ENCODE measurements at places on chromosomes 1 and 21.

DNA sequence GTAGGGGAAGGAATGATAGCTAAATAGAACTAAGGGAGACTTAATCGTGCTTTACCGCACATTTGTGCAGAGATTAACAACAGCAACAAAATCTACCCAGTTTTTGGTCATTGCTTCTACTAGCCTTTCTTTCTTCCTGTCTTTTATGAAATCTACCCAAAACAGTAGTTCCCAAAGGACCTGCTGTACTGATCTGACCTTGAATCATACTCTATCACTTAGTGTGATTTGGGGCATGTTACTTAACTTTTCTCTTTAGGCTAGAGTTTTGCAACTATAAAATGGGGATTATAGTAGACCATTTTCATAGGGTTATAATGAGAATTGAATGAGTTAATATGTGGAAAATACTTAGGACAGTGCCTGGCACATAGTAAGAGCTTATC is 30.5 kb upstream of the MACF1 start:
- no peak for DNase-seq

DNA sequence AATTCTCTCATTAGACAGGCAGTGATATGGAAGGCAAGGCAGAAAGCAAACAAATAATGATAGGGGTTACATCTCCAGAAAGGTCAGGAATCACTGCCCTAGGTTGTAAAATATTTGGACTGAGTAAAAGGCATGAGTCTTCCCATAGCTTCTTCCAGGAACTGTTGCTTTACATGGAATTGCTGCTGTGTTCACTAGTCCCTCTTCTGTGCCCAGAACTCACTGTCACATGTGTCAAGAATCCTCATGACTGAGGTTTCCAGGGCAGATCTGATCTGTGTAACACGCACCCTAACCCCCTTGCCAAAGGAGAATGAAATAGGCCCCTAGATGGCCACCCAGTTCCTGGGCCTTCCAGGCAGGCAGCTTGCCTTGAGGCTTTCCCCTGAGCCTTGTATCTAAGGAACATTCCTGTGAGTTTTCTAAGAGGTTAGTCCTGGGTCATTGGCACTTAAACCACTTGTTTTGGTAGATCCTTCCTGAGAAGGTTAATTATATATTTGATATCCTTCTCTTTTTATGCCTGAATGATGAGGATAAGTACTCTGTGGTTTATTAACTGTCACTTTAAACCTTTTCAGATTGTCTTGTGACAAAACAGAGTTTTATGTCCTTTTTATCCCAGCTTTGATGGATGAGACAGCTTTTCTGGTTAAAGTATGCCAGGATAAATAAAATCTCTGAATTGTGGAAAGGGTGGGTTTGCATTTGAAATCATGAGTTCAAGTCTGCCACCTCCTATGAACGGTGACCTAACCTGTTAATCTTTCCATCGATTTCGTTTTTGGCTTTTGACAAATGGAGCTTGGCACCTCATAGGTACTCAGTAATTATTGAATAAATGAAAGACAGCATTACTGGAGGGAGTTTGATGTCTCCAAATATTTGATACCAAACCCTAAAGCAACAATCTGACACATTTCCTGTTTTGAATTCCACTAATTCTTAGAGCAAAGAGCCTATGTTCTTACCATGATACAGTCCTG is 163.3 kb downstream of the DHRS3 start:
- DNase-seq: no peak

- no peak for DNase-seq
These were observed 8.4 kb downstream of the EXTL1 start for GRCh38 chr1:26029864-26030481.

DNA sequence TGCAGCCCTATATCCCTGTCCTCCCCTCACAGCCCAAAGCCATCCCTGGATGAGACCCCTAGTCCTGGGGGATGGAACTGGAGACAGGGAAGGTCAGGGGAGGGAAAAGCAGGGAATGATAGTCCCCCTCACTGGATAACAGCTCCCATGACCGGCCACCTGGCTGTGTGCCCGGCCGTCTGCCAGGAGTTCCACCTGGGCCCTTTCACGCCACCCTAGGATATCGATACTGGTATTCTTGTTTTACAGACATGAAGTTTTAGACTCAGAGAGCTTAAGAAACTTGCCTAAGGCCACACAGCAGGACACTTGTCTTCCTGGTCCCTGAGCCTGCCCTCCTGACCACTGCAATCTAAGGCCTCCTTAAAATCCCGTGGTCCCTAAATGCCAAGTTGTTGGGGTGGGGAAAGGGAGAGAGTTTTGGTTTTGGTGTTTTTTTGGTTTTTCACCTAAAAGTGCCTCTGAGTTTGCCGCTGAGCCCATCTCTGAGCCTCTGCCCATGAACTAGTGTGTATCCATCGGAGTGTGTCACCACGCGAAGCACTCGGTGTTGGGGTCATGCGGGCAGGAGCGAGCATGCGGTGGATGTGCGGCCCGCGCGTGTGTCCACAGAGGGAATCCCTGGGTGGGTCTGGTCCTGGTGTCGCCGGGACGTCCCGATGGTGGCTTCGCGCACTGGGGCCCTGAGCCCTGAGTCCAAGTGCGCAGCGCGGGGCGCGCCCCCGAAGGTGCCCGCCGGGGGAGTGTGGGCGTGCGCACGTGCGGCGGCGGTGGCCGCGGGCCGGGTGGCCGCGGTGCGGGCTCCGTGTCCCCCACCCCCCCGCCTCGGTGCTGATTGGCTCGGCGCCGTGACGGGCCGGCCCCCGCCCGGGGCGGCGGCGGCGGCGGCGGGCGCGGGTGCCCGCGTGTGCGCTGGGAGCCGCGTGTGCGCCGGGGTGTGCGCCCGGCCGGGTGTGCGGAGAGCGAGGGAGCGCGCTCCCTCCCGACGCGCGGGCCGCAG is at the start of gene EPHA8:
TSS of gene EPHA8 (plus strand) at position 906 of the 1,000 bp plus-strand sequence. CDS start 147 bp downstream, outside the sequence.
- no peak for DNase-seq

Data from fibroblast of skin of left quadriceps (primary cell).